ENCODE measurements at places on chromosomes 16 and 17.

DNA sequence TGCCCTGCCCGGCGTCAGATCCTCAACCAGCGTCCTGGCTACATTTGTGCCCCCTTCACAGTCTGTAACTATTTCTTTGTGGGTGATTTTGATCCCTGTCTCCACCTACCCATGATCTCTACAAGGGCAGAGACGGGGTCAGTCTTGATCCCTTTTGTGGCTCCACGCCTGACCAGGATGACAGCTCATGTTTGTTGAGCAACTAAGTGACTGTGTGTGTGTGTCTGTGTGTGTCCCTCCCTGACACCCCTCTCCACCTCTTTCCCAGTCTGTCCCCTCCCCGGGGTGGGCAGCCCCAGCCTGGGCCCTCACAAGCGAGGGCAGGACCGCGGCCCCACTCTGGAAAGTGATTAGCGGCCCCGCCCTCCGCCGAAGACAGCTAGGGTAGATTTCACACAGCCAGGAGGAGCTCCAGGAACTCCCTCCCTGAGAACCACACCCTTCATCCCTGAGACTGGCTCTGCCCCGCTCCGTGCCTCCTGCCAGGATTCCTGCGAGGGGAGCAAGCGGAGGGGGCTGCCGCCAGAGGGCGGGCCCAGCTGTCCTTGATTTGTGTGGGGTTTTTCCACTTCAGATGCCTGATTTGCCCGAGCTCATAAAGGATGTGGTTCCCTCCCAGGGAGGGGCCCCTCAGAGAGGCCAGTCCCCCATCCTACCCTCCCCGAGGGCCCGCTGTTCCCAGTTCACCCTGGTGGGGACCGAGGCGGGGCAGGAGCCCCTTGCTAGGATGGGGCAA, 5.3 kb upstream of the HS3ST6 start:
- DNase-seq, result peak; percentile 82

GRCh38 chr16:15897834-15898254, 9.4 kb upstream of the CEP20 start:
- DNase-seq, result no peak

- no peak for DNase-seq
These were observed 84.7 kb downstream of the RBBP6 start for GRCh38 chr16:24624102-24624501.

GRCh38 chr17:45087504-45087975, 26.4 kb downstream of the NMT1 start:
- no peak for DNase-seq

GRCh38 chr17:68870976-68871375, 84.2 kb downstream of the ABCA8 start:
- no peak for DNase-seq

GRCh38 chr16:57743458-57743857, 7.9 kb downstream of the KATNB1 start:
- DNase-seq, result no peak

DNA sequence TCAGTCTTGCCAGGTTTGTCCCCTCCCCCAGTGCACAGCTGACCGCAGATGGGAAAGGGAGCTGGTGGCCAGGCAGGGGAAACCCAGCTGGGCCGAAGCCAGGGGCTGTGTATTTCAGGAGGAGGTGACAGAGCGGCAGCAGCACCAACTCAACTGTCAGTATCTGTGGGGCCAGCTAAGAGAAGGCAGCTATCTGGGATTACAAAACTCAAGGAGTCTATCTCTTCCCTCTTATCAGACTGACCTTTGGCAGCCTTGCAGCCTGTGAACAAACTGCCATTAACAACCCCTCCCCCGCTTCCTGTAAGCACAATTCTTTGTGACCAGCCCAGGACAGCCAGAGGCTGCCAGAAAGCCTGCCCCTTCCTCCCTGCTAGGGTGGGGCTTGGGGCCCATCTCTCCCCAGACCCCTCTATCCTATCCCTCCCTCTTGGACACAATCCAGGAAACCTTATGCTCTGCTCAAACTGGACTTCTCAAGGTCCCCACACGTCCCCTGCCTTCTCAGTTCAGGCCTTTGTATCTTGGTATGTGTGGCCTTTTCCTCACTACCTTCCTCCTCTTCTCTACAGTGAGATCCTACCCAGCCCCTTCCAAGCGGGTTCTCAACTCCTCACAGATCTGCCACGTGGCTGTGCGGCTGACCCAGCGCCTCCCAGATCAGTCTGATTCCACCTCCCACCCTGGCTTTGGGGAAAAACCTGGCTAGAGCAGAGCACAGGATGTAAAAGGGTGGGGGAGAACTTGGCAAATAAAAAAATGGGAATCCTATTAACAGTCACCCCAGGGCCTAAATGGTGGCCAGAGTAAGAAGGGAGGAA, 10.5 kb downstream of the ST3GAL2 start:
- DNase-seq, result peak; percentile 96

DNA sequence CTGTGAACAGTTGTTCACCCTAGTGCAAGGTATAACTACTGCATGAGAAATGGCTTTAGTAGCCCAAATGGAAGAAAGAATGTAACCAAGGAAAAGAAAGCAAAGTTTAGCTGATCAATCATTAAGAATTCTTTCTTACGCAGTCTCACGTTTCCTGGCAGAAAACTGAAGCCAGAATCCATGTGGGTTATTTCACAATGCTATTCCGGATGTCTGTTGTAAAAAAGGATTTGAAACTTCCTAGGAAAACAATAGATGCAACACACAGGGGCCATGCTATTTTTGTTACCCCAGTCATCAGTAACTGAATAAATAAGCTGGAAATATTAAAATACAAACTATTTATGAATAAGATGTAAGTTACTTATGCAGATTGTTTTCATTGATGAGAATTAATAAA, 802.5 kb downstream of the CDH8 start:
- DNase-seq, result no peak

DNA sequence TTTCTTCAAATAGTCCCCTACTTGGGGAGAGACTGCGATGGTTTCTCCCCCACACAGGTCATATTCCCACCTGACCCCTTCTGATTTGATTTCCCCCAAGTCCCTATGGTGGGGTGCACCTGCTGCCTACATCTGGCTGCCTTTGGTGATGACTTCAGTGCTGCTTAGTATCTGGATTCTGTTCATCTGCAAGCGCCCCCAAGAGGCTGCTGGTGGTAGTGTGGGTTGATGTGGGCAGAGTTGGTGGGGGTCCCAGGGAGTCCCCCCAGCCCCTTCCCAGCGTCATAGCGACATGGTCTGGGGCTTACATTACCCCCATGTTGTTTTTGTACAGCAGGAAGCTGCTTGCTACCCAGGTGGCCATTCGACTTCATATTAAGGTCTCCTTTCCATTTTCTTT, 99.2 kb downstream of the NTN1 start:
- no peak for DNase-seq

- DNase-seq, result peak; percentile 54
These were observed 224.5 kb downstream of the ZNF423 start for GRCh38 chr16:49631187-49632041.

DNA sequence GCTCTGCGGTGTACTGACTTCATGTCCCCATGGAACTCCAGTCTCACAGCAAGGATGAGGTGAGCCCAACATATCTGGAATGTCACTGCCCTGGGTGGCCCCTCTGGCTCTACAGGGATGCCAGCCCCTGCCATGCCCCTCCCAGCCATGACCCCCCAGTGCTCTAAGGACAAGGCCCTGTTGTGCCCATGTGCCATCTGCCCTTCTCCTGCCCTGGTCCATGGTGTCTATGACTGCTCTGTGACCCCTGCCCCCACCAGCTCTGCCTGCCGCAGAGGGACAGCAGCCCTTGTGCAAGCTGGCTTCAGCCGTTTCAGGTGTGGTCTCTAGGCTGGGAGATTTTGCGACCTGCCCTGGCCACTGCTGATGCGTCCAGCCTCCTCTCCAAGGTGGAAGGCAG, 40.3 kb downstream of the TK2 start:
- DNase-seq, result no peak

- peak; percentile 11 for DNase-seq
These were observed 11.7 kb downstream of the PECAM1 start for GRCh38 chr17:64378890-64379354.

GRCh38 chr17:2187758-2188157, 115.8 kb downstream of the SMG6 start:
- DNase-seq, result no peak

DNA sequence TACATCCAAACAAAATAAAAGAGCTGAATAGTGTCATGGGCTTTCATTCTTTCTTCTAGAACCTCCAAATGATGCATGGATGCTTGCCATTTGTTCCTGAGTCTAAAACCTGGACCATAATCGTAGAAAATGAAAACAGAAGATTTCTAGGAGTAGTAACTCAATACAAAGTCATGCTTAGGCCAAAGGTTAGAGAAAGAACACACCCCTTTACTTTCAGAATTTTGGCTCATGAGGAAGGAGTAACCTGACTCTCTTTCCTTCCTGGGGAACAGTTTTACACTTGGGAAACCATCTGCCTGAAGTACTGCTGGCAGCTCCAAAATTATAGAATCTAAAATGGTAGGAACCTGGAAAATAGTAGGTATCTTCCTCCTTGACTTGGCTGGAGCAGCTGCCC, 137.2 kb downstream of the SNX11 start:
- DNase-seq, result no peak

DNA sequence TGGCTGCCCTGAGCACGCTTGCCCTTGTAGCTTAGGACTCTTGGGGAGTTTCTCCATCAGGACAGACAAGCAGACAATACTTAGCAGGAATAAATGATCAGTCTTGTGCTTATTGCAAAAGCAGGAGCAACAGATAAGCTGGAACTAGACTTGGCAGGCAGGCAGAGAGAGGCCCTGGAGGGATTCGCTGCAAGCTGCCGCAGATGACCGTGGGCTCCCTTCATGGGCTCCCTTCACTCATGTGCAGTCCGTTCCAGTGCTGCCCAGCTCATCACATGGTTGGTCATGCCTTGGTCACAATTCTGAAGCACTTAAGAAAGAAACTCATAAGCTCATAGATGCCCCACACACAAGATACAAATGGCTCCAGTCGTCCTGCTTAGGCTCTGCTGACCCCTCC, 2.4 kb upstream of the SLC5A10 start:
- DNase-seq, result no peak

DNA sequence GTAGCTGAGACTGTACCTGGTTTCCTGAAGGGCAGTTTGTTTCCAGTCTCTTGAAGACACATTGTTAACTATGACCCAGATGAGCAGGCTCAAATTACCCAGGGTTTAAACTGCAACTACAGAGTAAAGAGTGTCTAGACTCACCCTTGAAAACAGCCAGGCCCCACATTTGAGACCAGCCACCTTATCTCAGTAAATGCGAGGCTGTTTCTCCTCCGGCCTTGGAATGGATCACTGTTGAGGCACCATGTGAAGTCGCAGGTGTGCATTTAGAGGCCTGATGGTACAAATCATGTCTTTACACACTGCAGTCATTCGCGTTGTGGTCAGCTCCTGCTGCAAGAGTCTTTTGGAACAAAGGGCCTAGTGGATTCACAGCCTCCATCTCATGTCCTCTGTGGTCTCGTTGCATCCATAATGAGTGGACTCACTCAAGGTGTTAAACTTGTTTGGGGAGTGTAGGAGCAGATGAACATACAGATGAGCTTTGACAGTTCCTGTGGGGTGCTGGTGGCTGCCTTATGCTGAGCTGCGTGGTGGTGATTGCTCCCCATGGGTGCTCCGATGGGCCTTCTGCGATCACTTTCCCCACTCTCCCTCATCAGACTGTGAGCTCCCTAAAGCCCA, 18.5 kb upstream of the N4BP1 start:
- DNase-seq, result no peak

- DNase-seq, result no peak
These were observed 1.8 kb downstream of the RUNDC3A start for GRCh38 chr17:44310188-44310587.

- DNase-seq, result no peak
These were observed 25.7 kb downstream of the GSE1 start for GRCh38 chr16:85638695-85639409.

GRCh38 chr16:17467923-17468540, 2.7 kb downstream of the XYLT1 start:
- peak; percentile 93 for DNase-seq

- DNase-seq, result no peak
These were observed 22.4 kb upstream of the LGALS9 start for GRCh38 chr17:27608328-27609230.

DNA sequence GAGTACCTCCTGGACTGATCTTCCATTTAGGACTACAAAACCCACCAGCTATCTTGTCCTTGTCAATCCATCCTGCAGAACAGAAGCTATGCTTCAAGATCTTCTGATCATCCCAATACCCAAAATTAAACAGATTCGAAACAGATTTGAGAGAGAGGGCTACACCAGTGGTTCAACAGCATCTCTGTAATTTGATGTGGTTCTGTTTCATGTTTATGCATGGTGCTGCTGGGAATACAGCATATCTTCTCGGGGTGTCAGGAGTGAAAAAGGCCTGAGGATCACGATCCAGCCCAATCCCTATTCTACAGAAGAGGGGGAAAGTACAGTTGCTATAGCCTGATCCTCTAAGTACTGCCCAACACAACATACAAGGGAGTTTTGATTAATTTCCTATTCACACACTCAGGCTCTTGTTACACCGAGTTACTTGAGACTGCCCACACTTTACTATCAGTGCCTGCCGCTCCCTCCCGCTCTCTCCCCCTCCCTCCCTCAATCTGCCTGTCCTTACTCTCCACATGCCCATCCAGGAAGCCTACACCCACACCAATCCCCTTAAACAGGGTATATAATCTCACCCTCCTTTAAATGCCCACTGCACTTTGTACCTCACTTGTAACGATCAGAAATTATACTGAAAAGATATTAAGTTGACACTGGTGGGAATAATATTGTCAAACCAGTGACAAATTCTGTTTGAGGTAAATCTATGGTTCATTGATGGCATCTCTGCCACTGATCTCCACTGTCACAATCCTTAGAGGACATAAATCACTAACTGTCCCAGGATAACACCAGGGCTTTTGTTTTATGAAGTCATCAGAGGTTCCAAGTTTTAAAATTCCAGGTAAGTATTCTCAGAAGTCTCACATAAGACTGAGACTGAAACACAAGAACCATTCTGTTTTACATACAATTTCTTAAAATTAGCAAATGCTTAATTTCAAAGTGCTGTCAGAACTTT, 89.3 kb upstream of the PLEKHM1 start:
- DNase-seq, result no peak

DNA sequence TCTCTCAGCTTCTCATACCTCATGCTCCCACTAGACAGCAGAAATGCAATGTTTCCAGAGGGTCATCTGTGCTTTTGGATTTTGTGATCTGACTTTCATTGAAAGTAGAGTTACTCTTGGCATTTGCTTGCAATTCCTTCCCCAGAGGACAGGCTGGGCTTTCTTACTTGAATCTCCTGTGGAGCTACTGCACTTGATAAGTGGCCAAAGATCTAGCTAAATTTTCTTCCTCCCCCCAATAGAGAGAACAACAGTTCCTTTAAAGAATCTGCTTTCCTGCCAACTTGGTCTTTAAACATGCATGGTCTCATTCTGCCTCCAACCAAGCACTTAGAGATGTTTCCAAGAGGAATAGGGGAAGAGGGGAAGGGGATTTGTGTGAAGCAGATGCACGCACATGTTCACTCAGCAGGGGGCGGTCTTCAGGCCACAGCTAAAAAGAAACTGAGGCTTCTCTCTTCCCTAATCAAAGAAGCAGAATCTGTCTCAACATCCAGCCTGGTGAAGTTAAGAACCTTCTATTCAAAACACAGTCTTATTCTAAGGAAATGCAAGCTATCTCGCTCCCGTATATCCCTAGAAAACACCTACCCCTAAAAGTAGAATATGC, 229.6 kb downstream of the ZFHX3 start:
- DNase-seq, result no peak

Measured in kidney (tissue), 22 donors.